KBM-7 (cell line): ENCODE measurements at places on chromosomes 5 and 9.

DNA sequence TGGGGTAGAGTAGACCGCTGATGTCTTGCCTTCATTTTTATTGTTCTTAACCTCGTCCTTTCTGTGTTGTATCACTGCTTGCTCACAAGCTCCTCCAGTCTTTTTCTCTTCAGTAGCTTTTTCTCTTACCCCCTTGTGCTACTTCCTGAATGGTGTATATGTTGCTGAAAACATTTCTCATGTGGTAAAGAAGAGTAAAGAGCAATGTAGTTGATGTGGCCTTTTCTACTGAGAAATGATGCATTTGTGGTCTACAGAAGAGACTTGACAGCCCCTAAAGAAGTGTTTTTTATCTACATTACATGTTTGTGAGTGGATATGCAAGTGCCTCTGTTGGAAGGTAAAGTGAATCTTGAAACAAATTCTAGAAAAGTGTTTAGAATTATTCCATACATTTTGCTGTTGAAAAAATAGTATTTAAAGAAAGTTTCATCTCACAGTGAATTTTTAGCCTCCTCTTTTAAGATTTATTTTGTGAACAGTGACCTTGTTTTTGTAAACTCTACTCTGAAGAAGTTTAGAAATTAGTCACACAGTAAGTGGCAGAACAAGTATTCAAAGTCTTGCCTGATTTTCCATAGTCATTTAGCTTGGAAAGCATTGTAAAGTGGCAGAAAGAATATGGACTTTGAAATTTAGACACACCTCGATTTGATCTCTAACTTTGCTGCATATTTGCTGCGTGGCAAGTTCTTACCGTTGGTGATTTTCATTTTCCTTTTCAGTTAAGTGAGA is 17.4 kb downstream of the CDC42SE2 start:
- DNase-seq: no peak

- DNase-seq: no peak
Measured at GRCh38 chr5:142789206-142789605, 19.0 kb downstream of the ARHGAP26 start.

- DNase-seq: no peak
Measured at GRCh38 chr9:100926366-100926765, 102.2 kb upstream of the PLPPR1 start.

DNA sequence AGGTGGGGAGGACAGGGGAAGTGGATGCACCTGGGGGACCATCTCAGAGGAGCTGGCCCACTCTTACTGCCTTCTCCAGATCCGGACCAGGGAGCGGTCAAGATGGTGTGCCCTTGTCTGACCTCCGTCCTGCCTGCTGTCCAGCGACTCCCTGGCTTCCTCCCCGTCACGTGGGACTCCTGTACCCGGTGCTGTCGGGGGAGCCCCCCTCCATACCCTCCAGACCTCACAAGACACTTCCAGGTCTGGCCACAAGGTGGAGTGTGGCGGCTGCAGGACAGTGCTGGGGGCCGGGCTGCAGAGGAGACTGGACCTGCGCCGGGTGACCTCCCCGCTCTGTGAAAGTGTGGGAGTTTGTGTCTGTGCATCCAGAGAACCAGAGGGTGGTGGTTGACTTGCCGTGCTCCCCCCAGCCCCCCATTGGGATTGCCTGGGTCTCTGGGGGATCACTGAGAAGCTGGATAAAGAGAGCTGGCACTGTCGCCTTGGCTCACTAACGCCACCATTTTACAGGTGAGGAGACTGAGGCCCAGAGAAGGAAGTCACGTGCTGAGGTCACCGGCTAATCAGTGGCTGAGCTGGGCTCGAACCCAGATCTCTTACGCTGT is 1.9 kb upstream of the CRB2 start:
- peak; percentile 71 for DNase-seq

- no peak for DNase-seq
Measured at GRCh38 chr9:8251566-8251965, 452.0 kb upstream of the DMAC1 start.

- DNase-seq: no peak
Measured at GRCh38 chr5:91998774-91999173, 615.7 kb upstream of the ARRDC3 start.

GRCh38 chr9:133932181-133932580 is 59.9 kb downstream of the VAV2 start:
- no peak for DNase-seq

DNA sequence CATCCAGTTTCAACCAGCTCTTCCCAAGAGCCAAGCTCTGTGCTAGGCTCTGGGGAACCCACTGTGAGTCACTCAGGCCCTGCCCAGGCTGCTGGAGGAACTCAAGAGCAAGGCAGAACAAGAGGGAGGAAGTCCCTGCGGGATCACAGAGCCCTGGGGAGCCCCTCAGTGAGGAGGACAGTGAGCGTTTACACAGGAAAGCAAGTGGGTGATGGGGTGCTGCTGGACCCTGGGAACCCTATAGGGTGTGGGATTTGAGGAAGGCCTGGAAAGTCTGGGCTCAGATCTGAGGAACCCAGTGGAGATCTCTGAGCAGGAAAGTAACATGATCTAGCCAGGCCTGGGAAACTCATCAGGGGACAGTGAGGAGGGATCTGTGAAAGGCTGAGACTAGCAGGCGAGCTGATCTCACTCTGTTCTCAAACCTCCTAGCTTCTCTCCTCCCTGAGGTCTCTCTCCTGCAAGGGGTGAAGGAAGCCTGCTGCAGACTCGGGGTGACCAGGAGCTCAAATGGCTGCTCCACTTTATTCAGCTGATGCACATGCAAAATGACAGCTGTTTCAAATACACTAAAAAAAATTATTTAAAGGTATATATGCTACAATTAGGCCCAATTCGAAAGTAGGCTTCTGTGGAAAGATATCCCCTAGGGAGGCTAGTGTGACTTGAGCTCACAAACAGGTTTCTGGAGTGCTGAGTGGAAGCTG is 70.0 kb downstream of the SHB start:
- peak; percentile 57 for DNase-seq

DNA sequence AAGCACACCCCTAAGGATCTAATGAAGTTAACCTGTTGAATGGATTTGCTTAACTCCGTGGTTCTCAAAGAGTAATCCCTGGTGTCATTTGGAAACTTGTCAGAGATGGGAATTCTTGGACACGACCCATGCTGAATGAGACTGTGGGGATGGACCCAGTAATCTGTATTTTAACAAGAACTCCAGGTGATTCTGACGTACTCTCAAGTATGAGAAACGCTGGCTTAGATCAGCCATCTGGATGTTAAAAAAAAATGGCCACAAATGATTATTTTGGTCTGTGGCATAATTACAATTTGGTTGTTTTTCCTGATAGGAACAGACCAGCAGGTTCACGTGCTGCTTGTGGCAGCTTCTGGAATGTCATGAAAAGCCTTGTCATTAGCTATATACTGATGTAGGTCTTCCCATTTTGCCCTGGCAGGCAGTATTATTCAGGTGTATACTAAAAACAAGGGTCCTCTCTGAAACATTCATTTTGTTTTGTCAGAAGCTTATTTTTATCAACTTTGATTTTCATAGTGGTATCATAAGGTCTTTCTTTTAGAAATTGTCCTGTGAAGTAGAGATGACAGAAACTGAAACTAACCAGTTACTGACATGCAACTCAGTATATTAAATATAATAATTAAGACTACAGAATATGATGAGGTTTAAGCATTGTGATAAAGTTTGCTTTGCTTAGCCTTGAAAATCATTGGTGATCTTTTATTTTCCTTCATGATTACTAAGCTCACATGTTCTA is 15.4 kb downstream of the CPEB4 start:
- DNase-seq: no peak

GRCh38 chr5:73028991-73029595 is 73.3 kb downstream of the FCHO2 start:
- no peak for DNase-seq

GRCh38 chr5:78334811-78335210 is 25.6 kb upstream of the SCAMP1 start:
- DNase-seq: no peak

- DNase-seq: no peak
Measured at GRCh38 chr9:78904686-78905085, 607.8 kb downstream of the PSAT1 start.

DNA sequence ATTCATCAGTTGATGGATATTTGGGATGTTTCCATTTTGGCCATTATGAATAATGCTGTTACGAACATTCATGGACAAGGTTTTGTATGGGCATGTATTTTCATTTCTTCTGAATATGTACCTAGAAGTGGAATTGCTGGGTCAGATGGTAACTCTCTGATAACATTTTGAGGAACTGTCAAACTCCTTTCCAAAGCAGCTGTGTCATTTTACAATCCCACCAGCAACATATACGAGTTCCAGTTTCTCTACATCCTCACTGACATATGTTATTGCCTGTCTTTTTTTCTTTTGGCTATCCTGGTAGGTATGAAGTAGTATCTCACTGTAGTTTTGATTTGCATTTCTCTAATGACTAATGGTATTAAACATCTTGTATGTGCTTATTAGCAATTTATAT is 86.7 kb downstream of the PRKACG start:
- DNase-seq: peak; percentile 31

GRCh38 chr5:37638897-37639296 is 200.9 kb downstream of the GDNF start:
- DNase-seq: no peak

GRCh38 chr5:133938039-133938821 is 30.2 kb downstream of the C5orf15 start:
- peak; percentile 88 for DNase-seq

GRCh38 chr5:116428966-116429365 is 145.7 kb downstream of the SEMA6A start:
- DNase-seq: no peak

GRCh38 chr5:55691265-55692105 is 20.6 kb downstream of the SLC38A9 start:
- peak; percentile 58 for DNase-seq

- no peak for DNase-seq
Measured at GRCh38 chr5:59209758-59210359, 627.0 kb downstream of the RAB3C start.

DNA sequence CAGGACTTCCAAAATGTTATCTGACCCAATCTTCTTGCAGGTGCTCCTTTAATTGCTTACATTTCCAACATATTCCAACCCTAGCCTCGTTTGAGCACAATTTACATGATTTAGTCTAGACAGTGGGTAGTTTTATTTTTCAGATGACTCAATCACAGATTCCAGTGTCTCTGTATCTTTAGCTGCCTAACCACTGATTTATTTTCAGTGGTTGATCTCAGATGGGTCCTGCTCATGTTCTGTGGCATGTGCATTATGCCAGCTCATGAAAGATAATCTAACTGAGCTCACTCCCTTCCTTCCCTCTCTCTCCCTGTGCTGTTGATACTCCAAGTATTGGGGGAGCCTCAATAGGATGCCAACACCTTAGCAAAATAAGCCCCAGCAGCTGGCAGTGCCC is 106.1 kb upstream of the ICE1 start:
- no peak for DNase-seq

- peak; percentile 79 for DNase-seq
Measured at GRCh38 chr9:124218438-124218982, 39.2 kb upstream of the NEK6 start.

DNA sequence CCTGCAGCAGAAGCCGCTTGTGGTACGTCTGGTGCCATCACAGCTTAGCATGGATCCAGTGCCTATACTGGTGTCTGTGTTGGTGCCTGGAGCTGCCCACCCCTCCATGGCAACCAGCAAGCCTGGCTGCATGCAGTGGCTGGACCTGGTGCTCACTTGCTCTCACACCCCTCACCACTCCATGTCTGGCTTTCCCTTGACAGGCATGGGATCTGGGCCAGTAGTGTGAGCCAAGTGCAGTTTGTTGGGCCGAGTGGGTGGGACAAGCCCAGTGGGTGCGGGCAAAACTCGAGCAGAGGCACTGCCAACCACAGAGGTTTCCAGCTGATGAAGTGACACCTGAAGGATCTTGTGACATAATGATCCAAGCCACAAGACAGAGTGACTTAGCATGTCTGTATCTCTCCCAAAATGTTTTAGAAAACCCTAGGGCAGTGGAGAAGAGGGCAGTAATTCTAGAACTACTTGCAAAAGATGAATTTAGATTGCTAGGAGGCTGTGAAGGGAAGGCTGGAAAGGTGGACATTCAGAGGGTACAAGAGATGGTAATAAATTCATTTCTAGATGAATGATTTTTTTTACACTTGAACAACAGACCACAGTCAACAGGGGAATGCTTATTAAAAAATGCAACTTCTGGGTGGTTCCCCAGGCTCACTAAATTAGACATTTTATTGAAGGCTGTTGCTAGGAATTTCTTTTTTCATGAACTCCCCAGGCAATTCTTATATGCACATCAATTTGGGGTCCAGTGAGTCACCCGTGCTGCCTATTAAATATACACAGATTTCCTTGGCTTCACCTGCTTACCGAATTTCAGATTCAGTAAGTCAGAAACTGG is 660.3 kb downstream of the TLR4 start:
- no peak for DNase-seq

- no peak for DNase-seq
Measured at GRCh38 chr9:90970608-90971007, 169.0 kb downstream of the SYK start.

- no peak for DNase-seq
Measured at GRCh38 chr9:12993466-12993865, 218.6 kb downstream of the LURAP1L start.

DNA sequence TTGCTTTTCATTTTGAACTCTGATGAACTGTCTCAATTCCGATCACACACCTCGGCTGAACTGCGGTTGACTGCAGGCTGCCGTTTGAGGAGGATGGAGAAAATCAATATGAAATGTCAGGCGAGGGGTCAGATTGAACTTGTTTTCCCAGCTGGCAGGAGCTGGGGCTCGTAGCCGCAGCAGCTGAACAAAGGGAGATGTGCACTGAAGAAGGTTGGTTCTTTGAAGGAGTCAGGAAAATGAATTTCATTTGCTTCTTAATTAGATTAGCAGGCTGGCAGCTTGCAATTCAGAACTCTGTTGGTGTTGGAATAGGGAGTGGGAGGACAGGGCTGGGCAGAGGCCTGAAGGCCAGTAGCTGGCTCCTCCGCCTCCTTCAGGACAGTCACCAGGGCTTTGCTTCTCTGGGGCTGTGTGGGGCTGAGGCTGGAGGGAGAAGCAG is 117.4 kb upstream of the GPR151 start:
- no peak for DNase-seq

DNA sequence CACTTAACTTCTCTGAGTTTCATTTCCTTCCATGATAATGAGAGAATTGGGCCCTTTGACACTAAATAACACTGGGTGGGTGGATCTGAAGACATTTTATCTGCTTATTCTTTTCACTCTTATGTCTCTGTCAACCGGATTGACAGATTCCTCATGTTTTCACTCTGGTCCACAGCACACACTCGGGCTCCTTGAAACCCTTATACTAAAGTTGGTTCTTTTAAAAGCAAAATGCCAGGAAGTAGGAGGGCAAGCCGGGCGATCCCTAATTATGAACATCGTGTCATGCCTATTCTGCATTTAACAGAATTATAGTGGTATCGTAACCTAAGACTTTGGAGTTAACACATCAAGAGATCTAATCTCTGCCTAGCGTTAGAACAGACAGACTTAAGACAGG is 28.2 kb upstream of the CREBRF start:
- DNase-seq: no peak
